ENCODE measurements at places on chromosomes 12 and 14. TPM values are rescaled to one million over a fixed set of nuclear protein-coding genes. Genes with fewer than 3 reads are reported as not detected.

The SLC7A7 gene
- total RNA-seq: 22.7 TPM

The RHOF gene
- total RNA-seq: 12.3 TPM

The REM2 gene
- total RNA-seq: 0.20 TPM

The UNC119B gene
- 21.8 TPM for total RNA-seq

The IFNG gene
- not detected for total RNA-seq

The MEG3 gene
- 7.5 TPM for total RNA-seq

The CFL2 gene
- 307 TPM for total RNA-seq

The B3GNT4 gene
- not detected for total RNA-seq

The CMKLR1 gene
- 25.4 TPM for total RNA-seq

The KRT6A gene
- 48.7 TPM for total RNA-seq

The GLI1 gene
- total RNA-seq: 0.30 TPM

The SMCO2 gene
- not detected for total RNA-seq

The LHX5 gene
- total RNA-seq: not detected

The PSME2 gene
- total RNA-seq: 42.3 TPM

The BDKRB2 gene
- total RNA-seq: 8.2 TPM

The FAM222A gene
- total RNA-seq: 0.54 TPM

The LTBP2 gene
- total RNA-seq: 84.2 TPM

The PRKD1 gene
- 12.4 TPM for total RNA-seq

The OTX2 gene
- total RNA-seq: not detected

The BBS10 gene
- total RNA-seq: 8.9 TPM

The MYH6 gene
- not detected for total RNA-seq

The MPHOSPH9 gene
- total RNA-seq: 14.4 TPM

The MYF5 gene
- not detected for total RNA-seq

The KRT74 gene
- total RNA-seq: not detected

The PLD4 gene
- under 0.01 TPM for total RNA-seq

The RNF34 gene
- total RNA-seq: 57.7 TPM

The MED13L gene
- 200 TPM for total RNA-seq

The DHRS2 gene
- 0.12 TPM for total RNA-seq

The GLIPR1L2 gene
- 1.5 TPM for total RNA-seq

The ACVRL1 gene
- 126 TPM for total RNA-seq

The TDRD9 gene
- 1.6 TPM for total RNA-seq

The NOC4L gene
- total RNA-seq: 13.4 TPM

The USP44 gene
- total RNA-seq: 6.0 TPM

The DPPA3 gene
- not detected for total RNA-seq

The IAPP gene
- total RNA-seq: not detected

The SCNN1A gene
- 19.9 TPM for total RNA-seq

The CCT2 gene
- total RNA-seq: 103 TPM

The BAZ1A gene
- total RNA-seq: 36.9 TPM

The TBC1D30 gene
- 0.35 TPM for total RNA-seq

The NEUROD4 gene
- total RNA-seq: not detected

The SYCP3 gene
- total RNA-seq: not detected

The GDF11 gene
- total RNA-seq: 2.8 TPM

The BHLHE41 gene
- 21.9 TPM for total RNA-seq

The MYO1H gene
- not detected for total RNA-seq

The CLEC4A gene
- 1.5 TPM for total RNA-seq

The TMEM119 gene
- 4.5 TPM for total RNA-seq

The LMBR1L gene
- 49.7 TPM for total RNA-seq

The CSRP2 gene
- total RNA-seq: 135 TPM
